ENCODE measurements at places on chromosomes 2 and 18.

- no peak for DNase-seq
Observed at GRCh38 chr2:239037559-239037910, 189.7 kb downstream of the TWIST2 start.

DNA sequence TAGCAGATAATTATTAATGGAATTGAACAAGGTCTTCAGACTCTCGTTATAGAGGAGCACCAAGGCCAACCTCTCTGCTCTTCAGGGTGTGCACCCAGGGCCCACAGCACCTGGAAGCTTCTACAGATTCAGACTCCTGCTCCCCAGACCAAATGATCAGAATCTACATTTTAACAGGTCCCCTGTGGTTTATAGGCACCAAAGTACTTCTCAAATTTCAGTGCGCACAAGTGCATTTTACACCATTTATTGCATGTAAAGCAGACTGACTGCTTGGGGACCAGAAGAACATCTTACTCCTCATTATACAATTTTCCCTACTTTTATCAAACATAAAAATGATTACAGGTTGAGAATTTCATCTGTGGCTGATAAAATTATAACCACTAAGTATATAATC is 163.9 kb downstream of the COL4A4 start:
- DNase-seq: no peak

- no peak for DNase-seq
Observed at GRCh38 chr2:28357948-28358667, 34.5 kb upstream of the FOSL2 start.

GRCh38 chr2:121949271-121949670 is 193.8 kb downstream of the TSN start:
- no peak for DNase-seq

GRCh38 chr2:209619782-209620181 is 151.8 kb upstream of the UNC80 start:
- no peak for DNase-seq

All from Caco-2 (cell line).